ENCODE measurements at places on chromosomes 2 and 18.
A peak's percentile ranks its signal among the peaks of the same experiment; 100 is the strongest.

DNA sequence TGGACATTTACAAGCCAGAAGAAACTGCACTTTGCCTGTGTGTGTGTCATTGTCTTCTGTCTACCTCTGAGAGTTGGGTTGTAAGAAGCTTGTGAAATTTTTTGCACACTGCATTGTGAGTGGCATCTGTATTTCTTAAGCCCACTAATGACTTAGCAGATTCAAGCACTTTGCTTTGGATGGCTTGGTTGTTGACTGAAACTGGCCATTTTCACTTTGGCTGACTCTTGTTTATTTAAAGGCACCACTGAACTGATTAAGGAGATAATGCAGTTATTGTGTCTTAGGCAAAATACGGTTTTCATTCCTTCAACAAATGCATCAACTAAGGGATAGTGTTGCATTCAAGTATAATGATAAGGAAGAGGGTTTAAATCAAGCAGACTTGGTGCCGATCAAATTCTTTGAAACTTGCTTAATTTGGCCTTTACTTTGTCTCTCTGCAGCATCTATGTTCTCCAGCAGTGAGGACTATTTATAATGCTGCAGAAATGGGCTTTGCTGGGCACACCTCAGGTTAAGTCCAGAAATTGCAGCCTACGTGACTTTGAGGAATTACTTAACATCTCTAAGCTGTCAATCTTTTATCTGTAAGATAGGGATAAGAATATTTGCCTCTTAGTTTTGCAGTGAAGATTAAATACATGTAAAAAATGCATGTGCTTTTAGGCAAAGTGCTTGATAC lies 142.0 kb downstream of the CCDC85A start:
- no peak for DNase-seq

GRCh38 chr2:127069536-127069935 lies 37.4 kb downstream of the BIN1 start:
- no peak for DNase-seq

- DNase-seq: peak; percentile 49
Measured at GRCh38 chr18:43805646-43806194, 528.4 kb upstream of the SYT4 start.

DNA sequence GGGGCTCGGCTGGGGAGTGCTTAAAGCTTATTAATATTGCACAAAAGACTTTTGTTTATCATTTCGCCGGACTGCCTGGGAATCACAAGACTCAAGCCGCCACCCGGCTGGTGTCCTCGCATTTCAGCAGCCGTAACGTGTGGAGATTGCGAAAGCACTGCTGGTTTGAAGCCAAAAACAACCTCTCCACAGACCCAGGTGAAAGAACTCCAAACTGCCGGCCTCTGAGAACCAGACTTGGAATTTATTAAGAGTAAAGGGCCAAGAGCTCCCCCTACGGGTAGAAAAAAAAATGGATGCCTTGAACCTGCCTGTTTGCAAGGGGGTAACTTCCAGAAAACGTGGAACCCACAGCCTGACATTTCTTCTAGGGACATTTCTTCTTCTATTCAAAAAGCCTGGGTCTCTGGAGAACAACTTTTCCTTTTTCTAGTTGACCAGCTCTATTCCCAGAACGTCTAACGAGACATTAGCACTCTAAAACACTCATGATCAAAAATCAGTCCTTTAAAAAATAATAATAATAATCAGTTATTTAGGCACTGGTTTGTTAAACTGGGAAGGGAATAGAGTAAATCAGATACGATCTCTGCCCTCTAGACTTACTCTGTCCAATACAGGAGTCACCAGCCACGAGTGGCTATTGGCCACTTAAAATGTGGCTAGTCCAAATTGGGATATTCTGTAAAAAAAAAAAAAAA lies 216.3 kb downstream of the C1D start:
- peak; percentile 98 for DNase-seq

DNA sequence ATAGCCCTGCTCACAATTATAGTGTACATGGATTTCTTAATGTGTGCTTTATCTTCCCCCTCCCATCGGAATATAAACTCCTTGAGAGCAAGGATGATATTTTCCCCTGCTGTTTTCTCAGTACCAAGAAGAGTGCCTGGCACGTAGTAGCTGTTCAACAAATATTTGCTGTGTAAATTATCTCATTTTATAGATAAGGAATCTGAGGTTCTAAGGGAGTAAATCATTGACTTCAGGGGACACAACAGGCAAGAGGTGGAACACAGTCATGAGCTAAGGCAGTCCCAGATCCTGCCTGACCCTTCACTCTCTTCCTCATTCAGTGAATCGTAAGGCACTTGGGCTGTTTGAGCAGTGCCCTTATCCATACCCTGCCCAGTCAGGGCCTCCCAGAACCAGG lies 187.3 kb upstream of the TNP1 start:
- no peak for DNase-seq

- DNase-seq: no peak
Measured at GRCh38 chr2:42928692-42929545, 136.5 kb upstream of the HAAO start.

DNA sequence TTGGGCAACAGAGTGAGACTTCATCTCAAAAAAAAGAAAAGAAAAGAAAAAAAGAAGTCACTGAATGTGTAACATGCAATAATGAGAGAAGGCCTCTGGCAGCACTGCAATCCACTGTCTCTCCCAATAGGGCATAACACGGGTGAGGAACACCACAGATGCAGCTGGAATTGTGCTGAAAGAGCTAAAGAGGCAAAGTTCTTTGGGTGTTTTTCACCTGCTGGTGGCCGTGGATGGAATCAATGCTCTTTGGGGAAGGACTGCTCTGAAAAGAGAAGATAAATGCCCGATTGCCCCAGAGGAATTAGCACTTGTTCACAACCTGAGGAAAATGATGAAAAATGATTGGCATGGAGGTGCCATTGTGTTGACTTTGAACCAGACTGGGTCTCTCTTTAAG lies 31.0 kb upstream of the CYBRD1 start:
- DNase-seq: no peak

DNA sequence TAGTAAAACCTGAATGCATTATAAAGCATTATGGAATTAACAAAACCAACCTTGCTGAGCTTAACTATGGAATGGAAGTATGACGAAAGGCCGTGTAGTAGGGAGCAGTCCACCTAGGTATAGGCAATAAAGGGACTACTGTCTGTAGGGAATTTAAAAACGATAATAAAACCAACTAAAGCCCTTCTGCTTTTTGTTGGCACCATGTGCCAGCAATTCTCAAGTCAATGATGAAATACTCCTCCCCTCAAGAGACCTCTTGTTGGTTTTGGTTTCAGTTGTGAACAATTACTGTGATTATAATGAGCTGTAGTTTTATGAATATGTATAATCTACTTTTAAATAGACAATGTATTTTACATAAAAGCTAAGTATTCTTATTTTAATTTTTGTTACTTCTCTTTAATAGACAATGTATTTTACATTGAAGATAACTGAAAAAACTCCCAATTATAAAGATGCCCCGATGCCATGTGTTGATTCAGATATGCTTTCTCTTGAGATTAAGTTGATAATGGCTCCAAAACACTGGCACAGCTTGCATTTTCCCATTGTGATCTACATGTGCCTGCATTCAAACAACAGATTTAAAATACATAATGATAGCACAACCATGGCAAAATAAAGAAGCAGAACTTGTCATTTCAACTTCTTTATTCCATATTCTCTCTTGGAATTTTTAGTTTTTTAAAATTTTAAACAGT lies 55.5 kb upstream of the ZDBF2 start:
- no peak for DNase-seq

DNA sequence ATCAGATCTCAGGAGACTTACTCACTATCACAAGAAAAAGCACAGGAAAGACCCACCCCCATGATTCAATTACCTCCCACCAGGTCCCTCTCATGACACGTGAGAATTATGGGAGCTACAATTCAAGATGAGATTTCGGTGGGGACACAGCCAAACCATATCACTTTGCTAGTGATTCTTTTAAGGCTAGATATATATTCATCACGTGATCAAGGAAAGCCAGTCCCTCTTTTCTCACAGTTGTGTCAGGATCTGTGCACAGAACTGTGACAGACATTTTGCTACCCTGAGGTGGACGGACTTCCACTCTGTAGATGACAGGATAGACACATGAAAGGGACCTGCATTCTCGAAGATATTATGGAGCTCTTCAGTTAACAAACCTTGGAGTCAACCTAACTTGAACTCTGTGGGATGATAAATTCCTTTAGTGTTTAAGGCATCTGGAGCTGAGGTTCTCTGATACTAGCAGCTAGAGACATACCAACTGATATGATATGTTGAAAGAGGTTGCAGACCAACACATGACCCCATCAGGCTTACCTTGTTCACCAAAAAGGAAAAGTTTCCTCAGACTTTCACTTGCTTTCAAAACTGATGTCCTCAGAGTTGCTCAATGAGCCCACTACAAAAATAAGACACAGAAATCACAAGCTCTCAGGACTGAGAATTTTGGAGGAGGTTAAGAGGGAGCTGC lies 66.3 kb upstream of the SCG2 start:
- DNase-seq: no peak

Measured in DMS153 (cell line).